ENCODE measurements at places on chromosomes 2 and 18.

GRCh38 chr2:200443916-200444315 lies 66.0 kb downstream of the KCTD18 start:
- no peak for DNase-seq

DNA sequence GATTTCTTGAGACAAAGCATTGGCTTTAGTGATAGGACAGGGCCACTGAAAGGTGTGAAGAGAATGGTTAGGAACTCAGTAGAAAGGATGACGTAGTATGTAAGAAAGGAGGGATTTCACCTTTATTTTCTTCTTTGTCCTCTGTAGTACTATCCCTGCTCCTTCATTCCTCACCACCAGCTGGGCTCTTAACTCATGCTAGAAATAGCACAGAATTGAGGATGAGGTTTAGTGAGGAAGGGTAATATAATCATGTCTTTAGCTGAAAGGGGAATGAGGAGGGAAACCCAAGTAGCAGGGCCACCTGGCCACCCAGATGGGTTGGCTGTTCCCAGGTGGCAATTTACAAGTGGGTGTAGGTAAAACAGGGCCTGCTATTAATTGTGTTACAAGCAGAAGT lies 15.2 kb downstream of the ACVR2A start:
- no peak for DNase-seq

GRCh38 chr2:230889911-230890601 lies 25.3 kb downstream of the ITM2C start:
- no peak for DNase-seq

- DNase-seq = no peak
These were observed 249.4 kb upstream of the LINC00305 start for GRCh38 chr18:64398320-64398719.

DNA sequence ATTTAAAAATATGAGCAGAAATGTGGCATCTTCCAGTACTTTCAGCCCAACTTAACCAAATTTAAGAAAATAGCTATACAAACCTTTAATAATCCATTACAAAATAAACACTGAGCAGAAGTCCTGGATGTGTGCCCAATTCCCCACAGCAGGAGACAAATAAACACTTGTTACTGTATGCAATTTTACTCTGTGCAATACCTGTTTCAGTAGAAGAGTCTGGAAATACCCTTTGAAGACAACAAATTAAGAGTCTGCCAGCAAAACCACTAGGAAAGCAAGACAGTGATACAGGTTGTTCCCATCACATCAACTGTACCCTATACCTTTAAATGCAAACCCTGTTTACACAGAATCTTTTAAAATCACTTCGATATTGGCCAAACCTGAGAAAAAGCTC lies 41.4 kb upstream of the RNU4ATAC start:
- no peak for DNase-seq

- no peak for DNase-seq
These were observed 123.7 kb downstream of the TNS1 start for GRCh38 chr2:217878915-217879590.

- no peak for DNase-seq
These were observed 152.8 kb upstream of the ACAA2 start for GRCh38 chr18:49966090-49966489.

DNA sequence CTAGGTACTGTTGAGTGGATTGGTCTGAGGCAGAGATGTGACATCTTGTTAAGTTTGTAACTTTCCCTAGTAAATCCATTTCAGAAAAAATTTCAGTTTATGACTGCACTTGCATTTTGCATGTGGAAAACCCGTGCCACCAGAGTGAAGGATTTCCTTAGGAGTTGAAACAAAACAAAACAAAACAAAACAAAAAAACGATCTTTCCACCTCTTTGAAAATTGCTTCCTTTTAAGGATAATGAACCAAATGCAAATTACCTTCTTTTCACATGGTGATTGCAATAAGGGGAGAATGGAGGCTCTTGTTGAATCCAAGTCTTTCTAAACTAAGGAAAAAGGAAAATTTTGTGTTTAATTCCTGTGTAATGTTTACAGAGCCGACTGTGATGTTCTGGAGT lies 43.2 kb downstream of the PHLPP1 start:
- no peak for DNase-seq

- no peak for DNase-seq
These were observed 763.9 kb downstream of the BCL11A start for GRCh38 chr2:59789523-59789922.

DNA sequence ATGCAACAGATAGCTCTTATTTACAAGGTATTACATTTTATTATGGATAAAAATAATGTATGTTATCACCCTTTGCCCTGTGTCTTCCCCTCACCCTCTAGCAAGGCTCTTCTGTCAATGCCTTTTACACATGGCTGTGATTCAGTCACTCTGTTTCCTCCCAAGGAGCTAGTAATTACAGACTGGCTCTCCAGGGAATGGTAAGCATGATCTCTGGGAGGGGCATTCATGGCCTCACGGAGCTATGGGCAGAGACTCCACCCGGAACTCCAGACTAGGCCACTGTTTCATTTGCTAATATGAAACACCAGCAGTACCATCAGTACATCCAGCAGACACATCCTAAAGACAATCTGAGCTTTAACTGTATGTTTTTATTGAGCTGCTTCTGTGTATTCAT lies 410.9 kb upstream of the CYRIA start:
- DNase-seq = no peak

DNA sequence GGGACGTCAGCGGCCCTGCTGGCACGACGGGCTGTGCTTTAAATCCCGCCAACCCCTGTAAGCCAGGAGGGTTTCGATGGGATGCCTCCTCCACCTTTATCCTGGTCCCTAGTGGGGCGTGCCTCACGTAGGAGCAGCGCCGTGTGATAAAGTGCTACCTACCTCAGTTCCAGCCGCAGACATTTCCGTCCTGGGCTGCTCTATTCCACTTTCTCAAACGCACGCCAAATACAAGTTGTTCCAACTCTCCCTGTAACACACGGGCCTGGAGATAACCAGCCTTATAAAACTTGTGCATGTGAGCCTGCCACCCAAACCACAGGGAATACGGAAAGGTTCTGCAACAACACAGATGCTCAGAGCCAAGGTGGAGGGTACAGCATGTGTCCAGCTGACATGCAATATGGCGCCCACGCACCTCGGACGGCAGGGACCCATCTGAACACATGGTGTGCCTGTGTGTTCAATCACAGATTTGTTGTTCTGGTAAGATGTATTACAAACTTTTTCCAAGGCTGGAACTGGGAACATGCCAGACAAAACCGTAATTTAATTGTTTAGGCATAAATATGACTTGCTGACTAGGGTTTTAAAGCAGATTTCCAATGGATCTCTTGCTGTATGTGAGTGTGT lies 47.7 kb downstream of the ZNF516 start:
- DNase-seq = no peak

GRCh38 chr2:46306330-46306751 lies 9.1 kb downstream of the EPAS1 start:
- DNase-seq = no peak

DNA sequence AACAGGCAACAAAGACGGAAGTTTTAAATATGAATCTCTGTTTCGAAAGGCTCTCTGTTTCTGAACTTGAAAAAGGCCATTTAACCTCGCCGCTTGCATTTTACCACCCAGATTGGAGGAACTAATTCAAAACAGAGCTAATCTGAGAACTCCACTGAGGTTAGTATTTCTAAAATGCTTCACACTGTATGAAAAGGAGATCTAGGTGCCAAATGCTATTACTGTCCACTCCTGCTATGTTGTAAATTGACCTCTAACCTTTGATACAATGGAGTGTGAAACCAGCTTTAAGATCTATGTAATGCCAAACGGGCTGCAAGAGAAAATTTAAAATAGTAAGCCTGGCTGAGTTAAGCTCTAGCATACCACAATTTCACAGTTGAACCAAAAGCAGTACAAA lies 364.5 kb downstream of the IRS1 start:
- DNase-seq = no peak

GRCh38 chr2:53724536-53724935 lies 43.1 kb upstream of the CHAC2 start:
- no peak for DNase-seq

- DNase-seq = no peak
These were observed 3.8 kb upstream of the UXS1 start for GRCh38 chr2:106197878-106198277.

DNA sequence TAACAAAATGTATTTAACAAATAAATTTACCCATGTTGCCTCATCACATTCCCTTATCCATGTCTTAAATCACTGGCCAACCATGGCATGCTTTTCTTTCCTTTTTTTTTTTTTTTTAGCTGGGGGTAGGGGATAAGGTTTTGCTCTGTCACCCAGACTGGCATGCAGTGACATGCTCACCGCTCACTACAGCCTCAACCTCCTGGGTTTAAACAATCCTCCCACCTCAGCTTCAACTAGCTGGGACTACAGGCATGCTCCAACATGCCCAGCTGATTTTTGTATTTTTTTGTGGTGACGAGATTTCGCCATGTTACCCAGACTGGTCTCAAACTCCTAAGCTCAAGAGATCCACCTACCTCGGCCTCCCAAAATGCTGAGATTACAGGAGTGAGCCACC lies 266.4 kb downstream of the THSD7B start:
- DNase-seq = no peak

GRCh38 chr2:148167855-148168254 lies 147.0 kb downstream of the MBD5 start:
- DNase-seq = no peak

GRCh38 chr2:104768694-104769093 lies 85.2 kb upstream of the POU3F3 start:
- no peak for DNase-seq

DNA sequence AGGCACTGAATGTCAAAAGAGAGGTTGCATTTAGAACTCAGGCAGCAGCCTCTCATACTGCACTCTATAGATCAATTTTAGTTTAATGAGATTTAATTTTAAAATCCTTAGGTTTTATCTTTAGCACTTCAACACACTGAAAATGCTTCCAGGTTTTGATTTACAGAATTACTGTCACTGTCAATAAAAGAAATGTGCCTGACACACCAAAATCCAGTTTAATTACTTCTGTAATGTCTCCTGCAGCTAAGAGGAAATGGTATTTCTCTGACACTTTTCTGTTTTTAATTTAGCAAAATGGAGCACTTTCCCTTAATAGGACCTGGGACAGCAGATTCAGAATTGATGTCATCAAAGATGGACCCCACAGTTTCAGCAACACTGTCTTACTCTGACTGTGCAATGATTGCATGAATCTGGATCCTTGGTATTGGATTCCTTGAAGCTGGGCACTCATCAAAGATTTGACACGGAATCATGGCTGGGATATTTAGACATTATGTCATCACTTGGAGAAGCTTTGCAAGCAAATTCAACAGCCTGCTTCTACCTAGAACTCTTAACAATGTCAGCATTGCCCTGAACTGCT lies 576.5 kb downstream of the NRXN1 start:
- DNase-seq = no peak

GRCh38 chr18:48084858-48085257 lies 154.4 kb upstream of the SMAD2 start:
- DNase-seq = no peak

GRCh38 chr2:145383961-145384360 lies 864.0 kb upstream of the ZEB2 start:
- DNase-seq = no peak

DNA sequence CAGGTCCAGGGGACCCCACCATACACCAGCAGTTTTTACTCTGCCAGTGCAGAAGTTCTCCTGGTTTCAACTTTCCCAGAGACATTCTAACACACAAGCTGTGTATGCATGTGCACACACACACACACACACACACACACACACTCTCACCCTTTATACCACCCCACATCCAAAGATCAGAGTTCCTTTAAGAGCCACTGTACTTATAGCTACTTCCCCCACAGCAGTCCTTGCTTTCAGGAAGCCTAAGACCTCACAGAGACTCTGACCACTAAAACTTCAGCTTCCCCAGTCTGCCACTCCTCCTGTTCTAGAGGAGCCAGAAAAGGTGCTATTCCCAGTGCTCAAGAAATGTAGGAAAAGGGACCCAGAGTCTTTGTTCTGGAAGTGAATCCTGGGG lies 107.8 kb downstream of the ZNF521 start:
- DNase-seq = no peak

- DNase-seq = no peak
These were observed 4.8 kb downstream of the TGFBRAP1 start for GRCh38 chr2:105324732-105325131.

DNA sequence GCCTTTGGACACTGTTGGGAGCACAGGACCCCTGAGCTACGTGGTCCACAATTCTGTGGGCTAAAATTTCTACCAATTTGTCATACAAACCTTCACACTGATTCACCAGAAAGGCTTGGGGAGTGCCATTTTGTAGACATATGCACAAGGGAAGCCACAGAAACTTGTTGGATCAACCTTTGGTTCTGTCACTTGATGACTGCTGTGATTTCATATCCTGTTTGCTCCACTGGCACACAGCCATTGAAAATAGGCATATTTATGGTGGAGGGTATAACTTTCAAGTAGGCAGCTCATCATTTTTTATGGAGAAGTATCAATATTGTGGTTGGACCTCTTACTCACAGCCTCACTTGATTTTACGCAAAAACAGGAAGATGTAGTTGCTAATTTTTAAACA lies 10.5 kb downstream of the NAPG start:
- DNase-seq = no peak

GRCh38 chr18:58993260-58993659 lies 128.6 kb downstream of the ZNF532 start:
- DNase-seq = no peak

GRCh38 chr2:241931976-241932898 lies 62.7 kb downstream of the RTP5 start:
- no peak for DNase-seq

GRCh38 chr2:9705196-9705595 lies 74.4 kb upstream of the YWHAQ start:
- no peak for DNase-seq

- no peak for DNase-seq
These were observed 109.0 kb upstream of the EPAS1 start for GRCh38 chr2:46188041-46188716.

DNA sequence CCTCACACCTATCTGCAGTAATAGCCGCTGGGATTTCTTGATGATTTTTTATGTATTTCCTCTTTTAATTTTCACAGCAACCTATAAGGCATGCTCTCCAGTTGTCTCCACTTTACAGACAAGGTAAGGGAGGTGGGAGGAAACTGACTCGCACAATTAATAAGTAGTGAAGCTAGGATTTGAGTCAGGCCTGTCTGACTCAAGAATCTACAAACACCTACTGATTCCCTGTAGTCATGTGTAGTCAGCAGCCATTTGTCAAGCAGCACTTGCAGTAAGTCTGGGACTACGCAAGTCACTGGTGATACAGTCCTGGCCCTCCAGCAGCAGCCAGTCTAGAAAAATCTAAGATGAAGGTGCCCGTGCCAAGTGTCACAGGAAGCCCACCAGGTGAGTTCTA lies 193.6 kb upstream of the PKDCC start:
- peak; percentile 7 for DNase-seq

GRCh38 chr18:3129053-3129864 lies 90.5 kb downstream of the MYOM1 start:
- peak; percentile 83 for DNase-seq

GRCh38 chr2:178811901-178812300 lies 4.7 kb upstream of the TTN start:
- DNase-seq = no peak

GRCh38 chr2:29262681-29263260 lies 147.6 kb downstream of the CLIP4 start:
- no peak for DNase-seq
